Fibroblast of villous mesenchyme (primary cell): ENCODE measurements at places on chromosomes 1 and 21. TPM values are rescaled to one million over a fixed set of nuclear protein-coding genes. Genes with fewer than 3 reads are reported as not detected.
A peak's percentile ranks its signal among the peaks of the same experiment; 100 is the strongest.

DNA sequence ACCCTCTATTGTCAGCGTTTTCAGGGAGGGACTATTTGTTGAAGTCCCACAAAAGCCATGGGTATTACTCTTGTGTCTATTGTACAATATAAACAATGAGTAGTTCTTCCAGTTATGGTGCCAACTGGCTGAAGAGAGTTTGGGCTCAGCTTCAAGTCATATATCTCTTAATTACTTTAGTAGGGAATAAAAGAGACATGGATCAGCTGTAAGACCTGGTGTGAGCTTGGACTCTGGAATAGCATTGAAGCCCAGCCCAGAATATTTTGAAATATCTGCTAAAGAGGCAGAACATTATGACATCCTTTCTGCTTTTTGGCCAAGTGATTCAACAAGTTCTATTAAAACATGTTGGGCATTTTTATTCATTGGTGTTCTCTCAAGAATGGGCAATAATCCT, 224.9 kb downstream of the BACH1 start:
- DNase-seq, result no peak

DNA sequence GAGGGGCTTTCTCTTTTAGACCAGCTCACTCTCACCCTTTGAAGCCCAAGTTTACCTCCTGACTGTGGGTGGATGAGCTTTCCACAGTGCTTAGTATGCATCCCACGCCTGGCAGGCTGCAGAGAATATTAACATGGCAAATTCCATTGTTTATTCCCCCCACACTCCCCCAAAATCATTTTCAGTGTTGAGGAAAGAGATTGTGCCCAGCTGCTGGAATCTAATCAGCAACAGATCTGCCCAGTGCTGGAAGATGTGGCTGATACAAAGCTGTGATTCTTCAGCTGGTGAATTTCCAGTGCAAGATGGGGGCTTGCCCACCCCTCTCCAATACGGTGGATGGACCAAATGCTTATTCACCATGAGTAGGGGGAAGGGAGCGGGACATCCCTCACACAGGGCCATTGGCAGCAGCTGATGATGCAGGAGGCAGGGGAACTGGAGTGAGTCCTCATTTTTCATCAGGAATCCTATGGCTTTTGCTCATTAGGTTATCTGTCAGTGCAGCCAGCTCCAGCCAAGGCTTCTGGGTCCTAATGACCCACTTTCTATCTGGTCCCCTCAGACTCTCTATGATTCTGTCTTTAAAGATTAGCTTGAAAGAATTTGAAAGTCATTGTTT, 39.7 kb upstream of the KCNA3 start:
- DNase-seq, result no peak

- DNase-seq, result no peak
Observed at GRCh38 chr1:192003295-192004077, 154.8 kb upstream of the RGS18 start.

- no peak for DNase-seq
Observed at GRCh38 chr1:216805953-216806352, 82.7 kb upstream of the ESRRG start.

Gene SCNM1
- 23.7 and 31.2 TPM in 2 replicates for total RNA-seq

DNA sequence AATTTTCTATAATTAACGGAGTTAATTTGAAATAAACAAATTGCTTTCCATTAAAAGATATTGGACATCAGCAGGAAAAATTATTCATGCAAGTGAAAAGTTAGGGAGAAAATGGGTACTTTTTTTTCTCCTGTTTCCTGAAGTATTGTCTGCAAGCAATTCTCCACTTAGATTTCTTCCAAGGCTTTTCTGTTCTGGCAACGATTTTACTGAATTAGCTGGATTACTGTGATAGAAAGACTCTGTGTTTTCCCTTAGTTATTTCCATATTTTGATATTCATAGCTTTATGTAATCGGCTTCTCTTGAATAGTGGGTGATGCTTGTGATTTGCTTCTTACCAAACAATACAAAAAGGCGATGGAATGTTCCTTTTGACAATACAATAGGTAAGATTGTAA, 1333.9 kb downstream of the AMY1C start:
- no peak for DNase-seq

Gene SELENBP1
- total RNA-seq, result 23.3 and 27.7 TPM in 2 replicates

GRCh38 chr1:233518344-233518743, 95.6 kb upstream of the KCNK1 start:
- peak; percentile 25 for DNase-seq

DNA sequence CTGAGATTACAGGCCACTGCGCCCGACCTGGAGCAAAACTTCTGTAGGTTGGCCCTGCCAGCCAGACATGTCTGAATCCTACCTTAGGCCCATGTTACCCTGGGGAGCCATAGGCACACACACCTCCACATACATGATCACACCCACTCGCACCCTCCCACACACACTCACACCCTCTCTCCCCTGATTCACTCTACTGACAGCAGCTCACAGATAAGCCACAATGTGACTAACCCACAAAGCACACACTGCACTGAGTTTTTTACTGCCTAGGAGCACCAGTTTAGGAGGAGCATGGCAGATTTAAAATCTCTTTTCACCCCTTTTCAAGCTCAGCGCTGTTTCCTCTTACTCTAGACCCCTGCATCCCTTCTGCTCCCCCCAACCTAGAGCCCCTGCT, 41.7 kb downstream of the SLC30A1 start:
- no peak for DNase-seq

Gene CD1E
- not detected in 2 replicates for total RNA-seq

Gene THEM5
- not detected in 2 replicates for total RNA-seq

DNA sequence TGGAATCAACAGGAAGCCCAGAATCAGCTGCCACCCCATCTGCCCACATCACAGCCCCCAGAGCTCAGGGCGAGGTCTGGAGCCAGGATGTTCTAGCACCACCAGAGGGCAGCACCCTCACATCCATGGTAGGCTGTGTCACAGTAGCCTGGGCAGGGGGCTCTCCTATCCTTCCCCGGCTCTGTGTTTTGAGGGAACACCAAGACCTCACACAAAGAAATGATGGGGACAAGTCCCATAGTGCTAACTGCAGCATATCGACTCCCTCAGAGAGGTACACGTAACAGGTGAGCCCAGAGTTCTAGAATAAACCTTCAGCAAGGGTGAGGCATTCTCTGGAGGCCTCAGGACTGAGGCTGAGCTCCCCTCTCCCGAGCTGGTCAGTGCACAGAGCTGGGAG, 2.3 kb upstream of the KCNC4 start:
- peak; percentile 43 for DNase-seq

DNA sequence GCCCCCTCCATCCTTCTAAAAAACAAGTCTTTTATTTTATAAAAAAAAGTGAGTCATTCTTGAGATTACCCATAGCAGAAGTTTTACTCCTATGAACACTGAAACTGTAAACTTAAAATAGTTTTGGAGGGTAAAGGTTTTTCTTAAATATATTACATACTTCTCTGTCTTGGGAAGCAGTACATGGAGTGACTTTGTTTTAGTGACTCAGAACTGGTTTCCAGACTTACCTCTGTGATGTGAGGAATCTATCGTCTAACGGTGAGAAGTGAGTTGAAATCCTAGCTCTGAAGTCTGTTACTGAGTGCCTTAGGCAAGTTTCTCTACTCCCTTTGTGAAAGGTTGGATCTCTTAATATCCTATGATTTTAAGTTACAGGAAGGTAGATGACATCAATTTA, 176.3 kb upstream of the POU3F1 start:
- DNase-seq, result no peak

Gene KIAA0319L
- total RNA-seq, result 45.1 and 63.0 TPM in 2 replicates

DNA sequence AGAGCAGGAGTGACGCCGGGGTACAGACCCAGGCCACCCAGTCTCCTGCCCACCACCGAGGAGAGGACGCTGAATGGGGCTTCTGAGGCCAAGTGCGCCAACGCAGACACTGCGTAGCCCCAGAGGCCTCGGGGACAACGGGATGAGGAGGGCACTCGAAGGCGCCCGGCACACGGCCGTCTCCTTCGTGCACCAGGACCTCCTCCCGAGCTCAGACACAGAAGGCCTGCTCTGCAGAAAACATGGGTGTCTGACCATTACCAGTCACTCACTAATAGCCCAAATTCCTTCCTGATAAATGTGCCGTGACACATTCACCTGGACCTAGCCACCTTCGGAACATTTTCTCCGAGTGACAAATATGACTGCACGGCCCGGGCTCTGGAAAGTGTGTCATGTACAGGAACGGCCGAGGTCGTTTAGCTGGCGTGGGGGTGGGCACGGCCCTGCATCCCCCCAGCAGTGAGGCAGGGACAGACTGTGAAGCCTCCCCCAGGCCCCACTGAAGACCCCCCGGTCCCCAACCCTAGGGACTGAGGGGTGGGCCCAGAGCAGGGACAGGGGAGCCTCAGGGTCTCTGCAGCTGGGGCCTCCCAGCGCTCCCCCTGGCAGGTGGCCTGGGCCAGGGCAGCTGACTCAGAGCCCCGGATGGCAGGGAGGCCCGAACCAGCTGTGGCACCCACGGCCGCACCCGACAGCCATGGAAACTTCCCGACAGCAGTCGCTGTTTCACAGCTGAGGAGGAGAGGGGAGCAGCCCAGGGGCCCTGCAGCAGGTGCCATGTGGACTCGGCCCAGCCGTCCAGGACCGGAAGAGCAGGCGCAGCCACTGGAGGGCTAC, 16.7 kb upstream of the COL6A2 start:
- DNase-seq, result no peak

Gene PRRX1
- total RNA-seq, result 174 and 203 TPM in 2 replicates

GRCh38 chr21:17658931-17659330, 46.2 kb upstream of the BTG3 start:
- no peak for DNase-seq

Gene DDR2
- total RNA-seq, result 227 and 289 TPM in 2 replicates

Gene LIN28A
- not detected in 2 replicates for total RNA-seq

GRCh38 chr21:27298465-27298864, 331.6 kb upstream of the ADAMTS5 start:
- no peak for DNase-seq

Gene LCA5L
- 0.86 and 0.97 TPM in 2 replicates for total RNA-seq

Gene PIP5K1A
- 78.3 and 131 TPM in 2 replicates for total RNA-seq

- no peak for DNase-seq
Observed at GRCh38 chr1:184085667-184086066, 34.1 kb downstream of the TSEN15 start.

Gene SMCP
- not detected in 2 replicates for total RNA-seq

DNA sequence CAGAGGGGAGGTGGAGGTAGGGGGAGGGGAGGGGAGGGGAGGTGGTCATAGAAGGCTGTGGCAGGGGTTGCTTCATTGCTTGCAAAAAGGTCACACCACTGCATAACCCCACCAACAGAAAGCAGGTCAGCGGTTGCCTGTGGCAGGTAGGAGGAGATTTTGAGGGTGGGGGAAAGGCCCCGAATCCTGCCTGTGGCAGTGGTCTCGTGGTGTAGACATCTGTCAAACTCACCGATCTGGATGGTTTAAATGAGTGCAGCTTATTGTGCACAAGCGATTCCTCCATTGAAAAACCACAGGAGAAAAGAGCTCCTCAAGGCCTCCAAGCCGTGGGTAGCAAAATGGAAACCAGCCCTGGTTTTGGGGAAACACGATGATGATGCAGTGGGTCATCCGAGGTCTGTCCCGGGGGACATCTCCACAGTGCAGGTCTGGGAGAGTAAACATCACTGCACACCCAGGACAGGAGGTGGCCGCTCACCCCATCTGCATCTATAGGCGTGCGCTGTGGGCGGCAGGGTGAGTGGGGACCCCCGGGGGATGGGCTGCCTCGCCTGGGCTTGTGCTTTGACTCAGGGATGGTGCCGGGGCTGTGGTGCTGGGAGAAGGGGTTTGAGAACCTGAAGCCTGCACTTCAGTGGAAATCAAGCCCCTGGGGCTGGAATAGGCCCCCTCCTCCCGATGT, 112.3 kb downstream of the CRYAA start:
- no peak for DNase-seq

Gene RAB3GAP2
- total RNA-seq, result 38.3 and 51.8 TPM in 2 replicates

DNA sequence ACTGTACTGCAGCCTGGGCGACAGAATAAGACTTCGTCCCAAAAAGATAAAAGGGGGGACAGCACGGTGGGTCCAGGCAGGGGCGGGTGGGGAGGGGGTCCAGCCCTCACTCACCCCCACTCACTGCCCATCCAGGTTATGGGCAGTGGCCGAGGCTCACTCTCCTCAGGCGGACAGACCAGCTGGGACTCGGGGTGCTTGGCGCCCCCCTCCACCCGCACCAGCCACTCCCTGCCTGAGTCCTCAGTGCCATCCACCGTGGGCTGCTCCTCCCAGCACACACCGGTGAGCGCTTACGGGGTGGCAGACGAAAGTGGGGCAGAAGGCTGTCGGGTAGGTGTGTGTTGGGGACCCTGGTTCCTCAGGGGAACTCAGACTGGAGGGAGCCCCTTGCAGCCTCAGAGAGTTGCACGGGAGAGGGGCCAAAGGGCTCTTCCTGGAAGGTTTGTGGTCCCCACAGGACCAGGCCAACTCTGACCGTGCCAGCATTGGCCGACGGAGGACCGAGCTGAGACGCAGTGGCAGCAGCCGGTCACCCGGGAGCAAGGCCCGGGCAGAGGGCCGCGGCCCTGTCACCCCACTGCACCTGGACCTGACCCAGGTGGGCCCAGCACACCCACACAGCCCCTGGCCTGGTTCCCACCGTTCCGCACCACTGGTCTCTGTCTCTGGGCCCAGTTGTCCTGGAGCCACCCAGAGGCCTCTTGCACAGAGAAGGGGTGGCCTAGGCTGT, 6.6 kb downstream of the PLEKHN1 start:
- DNase-seq, result no peak

GRCh38 chr21:46397993-46398392, 60.7 kb upstream of the DIP2A start:
- DNase-seq, result no peak

- DNase-seq, result no peak
Observed at GRCh38 chr1:163203561-163203960, 845 bp upstream of the RGS5 start.

DNA sequence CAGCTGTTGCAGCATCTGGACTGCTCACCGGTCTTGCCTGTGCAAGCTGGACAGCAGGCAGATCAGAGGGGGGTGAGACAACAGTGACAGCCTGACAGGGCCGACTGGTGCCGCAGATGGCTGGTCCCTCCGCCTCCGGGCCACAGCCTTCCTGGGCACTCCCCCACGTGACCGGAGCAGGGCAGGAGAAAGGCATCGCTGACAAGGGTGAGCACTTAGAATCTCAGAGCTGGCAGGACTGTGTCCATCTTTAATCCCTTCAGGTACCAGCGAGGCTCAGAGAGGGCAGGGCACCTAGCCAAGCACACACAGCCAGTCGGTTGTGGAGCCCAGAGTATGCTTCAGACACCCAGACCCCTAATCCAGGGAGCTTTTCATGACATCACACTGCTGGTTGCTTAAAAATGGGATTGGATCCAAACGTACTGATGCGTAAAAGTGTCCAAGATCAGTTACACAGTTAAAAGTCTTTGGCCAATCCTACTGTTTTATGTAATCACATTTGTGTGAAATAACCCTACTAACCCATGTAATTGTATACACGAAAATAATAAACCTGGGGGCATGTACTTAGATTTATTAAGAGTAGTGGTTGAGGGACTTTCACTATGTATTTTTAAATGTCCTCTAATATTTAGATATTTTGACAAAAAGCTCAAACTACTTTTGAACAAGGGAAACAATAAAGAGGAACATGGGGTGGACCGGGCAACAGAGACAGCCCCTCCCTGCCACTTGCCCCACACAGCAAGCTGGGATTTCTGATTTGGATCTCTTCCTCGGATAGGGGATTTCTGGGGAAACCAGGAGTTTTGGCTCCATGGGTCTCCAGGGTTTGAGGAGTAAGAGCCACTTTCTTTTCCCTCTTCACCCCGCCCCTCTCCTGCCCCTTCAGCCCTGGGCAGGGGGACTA, 758 bp upstream of the CNTN2 start:
- no peak for DNase-seq

GRCh38 chr1:61839679-61840078, 97.4 kb downstream of the PATJ start:
- peak; percentile 47 for DNase-seq

Gene PLA2G2D
- total RNA-seq, result not detected in 2 replicates

Gene AXDND1
- total RNA-seq, result 0.64 TPM in 1 of 2 replicates, not detected in the other

GRCh38 chr1:186244825-186245224, 130.2 kb downstream of the TPR start:
- DNase-seq, result no peak
